ENCODE measurements at places on chromosomes 2 and 18.

GRCh38 chr18:79699653-79700052 lies 20.1 kb downstream of the CTDP1 start:
- no peak for DNase-seq

DNA sequence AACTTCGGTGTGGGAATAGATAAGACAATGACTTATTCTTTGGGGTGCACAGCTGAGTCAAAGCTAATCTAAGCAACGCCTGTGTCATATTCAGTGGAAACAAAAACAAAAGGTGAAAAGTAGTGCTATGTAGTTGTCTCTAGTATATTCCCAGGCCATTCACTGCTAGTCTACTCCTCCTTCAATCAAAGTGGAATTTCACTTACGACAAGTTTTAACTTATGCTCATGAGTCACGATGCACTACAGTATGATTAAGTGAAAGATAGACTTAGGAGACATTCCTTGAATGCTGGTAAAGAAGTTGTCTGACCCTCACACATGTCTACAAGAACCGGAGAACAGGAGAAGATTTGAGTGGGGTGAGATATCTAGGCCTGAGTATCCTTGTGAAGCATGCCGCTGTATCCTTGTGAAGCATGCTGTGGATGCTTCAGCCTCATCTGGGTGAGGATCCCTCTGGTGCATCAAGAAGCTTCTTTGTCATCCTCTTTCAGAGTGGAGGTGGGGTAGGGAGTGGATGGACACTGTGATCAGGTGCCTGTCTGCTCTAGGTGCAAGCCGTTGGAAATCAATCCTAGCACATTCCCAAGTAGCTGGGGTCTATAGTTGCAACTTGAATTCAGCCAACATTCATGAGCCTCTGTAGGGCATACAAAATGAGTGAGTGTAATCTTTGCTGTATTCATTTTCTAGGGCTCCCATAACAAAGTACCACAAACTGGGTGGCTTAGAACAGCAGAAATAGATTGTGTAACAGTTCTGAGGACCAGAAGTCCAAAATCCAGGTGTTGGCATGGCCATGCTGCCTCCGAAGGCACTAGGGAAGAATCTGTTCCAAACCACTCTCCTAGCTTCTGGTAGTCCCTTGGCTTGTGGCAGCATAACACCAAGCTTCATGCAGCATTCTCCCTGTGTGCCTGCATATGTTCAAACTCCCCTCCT lies 173.5 kb upstream of the FN1 start:
- no peak for DNase-seq

GRCh38 chr2:84559838-84560237 lies 43.5 kb downstream of the DNAH6 start:
- DNase-seq = no peak

DNA sequence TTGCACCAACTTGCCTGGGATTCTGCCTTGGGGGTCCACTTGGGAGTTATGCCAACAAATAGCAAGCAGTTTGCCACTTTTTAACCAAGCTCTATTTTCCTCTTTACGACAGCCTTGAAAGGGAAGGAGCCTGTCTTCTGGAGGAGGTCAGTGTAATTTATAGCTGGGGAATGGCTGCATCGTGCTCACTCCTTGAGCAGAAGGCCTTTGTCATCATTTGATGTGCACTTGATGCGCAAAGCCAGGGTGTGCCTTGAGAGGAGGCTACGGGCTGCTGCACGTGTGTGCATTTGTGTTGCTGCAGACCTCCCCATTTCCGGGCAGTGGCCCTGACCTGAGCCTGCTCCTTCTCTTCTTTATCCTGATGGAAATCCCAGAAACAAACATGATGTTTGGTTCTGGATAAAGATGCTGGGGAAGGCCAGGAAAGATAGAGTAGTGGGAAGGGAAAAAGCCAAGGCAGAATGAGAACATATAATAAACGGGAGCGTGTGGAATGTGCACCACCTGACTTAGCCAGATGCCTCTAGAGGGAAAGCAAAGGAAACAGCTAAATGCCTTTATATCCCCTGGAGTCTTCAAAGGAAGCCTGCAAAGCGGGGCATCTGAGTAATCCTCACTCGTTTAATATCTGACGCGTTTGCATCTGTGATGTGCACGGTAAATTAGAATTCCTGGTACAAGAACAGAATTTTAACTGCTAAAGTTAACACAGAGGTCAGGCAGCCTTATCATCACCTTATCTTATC lies 68.3 kb upstream of the ZNF521 start:
- DNase-seq = no peak

DNA sequence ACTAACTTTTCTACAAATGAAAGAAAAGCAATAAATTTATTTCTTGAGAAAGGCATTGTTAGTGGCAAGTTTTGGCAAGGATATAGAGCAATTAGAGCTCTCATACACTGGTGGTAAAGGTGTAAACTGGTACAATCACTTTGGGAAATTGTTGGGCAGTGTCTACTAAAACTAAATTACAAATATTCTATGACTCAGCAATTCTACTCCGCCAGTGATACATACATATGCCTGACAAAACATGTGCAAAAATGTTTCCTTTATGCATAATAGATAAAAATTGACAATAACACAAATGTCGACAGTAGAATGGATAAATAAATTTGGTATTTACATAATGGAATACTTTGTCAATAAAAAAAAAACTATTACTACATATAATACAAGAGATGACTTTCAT lies 96.3 kb upstream of the SATB2 start:
- DNase-seq = no peak

- DNase-seq = no peak
Observed at GRCh38 chr2:9300829-9301453, 94.3 kb downstream of the ASAP2 start.

- no peak for DNase-seq
Observed at GRCh38 chr2:63590626-63591408, 2.1 kb downstream of the MDH1 start.

DNA sequence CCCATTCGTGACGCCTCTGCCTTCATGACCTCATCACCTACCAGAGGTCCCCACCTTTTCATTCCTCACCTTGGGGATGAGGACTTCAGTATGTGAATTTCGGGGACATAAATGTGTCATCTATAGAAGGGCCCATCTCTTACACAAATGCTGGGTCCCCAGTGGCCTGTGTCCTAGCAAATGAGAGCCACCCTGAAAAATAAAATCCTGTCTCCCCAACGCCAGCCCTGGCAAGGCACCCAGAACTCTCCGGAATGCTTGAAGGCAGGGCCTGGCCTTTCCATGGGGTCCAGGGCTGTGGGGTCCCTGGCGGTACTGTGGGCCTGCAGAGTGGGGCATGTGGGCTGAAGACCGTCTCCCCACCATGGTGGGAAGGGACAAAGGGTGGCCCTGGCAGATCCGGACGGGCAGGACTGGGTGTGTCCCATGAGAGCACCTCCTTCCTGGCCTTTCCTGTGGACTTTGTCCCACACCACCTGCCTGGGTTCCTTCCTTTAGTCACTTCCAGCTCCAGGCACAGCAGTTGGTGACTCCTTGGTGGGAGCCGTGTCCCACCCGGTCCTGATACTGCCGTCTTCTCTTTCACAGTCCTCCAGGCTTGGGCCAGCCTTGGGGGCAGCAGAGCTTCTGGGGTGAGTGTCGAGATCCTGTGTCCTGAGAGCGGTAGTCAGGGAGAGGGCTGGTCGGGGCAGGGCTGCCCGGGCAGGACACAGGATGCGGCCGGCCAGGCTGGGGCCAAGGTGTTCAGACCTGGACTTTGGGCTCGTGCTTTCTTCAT lies 18.6 kb downstream of the CAPN10 start:
- DNase-seq = no peak
